CD8-positive, alpha-beta memory T cell (primary cell): ENCODE measurements at places on chromosomes 1 and 21. TPM values are rescaled to one million over a fixed set of nuclear protein-coding genes. Genes with fewer than 3 reads are reported as not detected.

RGL1 gene
- 0.97 TPM for polyA plus RNA-seq

HPDL gene
- 1.4 TPM for polyA plus RNA-seq

AGMAT gene
- polyA plus RNA-seq, result 6.2 TPM

ZNF593OS gene
- 0.85 TPM for polyA plus RNA-seq

PRAMEF17 gene
- not detected for polyA plus RNA-seq

GRCh38 chr1:9249534-9250410 lies 15.2 kb downstream of the H6PD start:
- no peak overlapping the region for H3K4me3 ChIP-seq
- no peaks in the 10 kb centered on the region for H3K36me3 ChIP-seq
- no peak overlapping the region for H3K27ac ChIP-seq
- no peak for DNase-seq
- no peaks in the 10 kb centered on the region for H3K27me3 ChIP-seq
- H3K4me1 ChIP-seq, result peaks cover 2% of the 10 kb centered on the region

DNA sequence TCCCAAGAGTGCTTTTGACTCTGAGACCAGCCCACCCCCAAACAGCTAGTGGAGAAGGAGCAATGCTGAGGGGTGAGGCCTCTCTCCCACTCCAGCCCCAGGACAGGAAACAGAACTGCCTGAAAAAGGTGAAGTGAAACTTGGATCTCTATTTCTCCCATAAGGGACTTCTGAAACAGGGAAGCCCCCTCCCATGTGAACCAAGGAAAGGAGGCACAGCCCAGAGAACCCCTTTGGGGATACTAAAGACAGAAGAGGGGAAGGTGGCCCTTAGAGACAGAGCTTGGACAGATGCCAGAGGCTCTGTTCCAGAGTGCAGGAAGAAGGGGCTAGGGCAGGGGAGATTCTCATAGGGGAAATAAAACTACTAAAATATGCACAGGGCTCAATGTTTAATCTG lies 2.9 kb downstream of the TNFAIP8L2 start:
- no peak overlapping the region for H3K27ac ChIP-seq
- peaks cover 53% of the 10 kb centered on the region for H3K4me1 ChIP-seq
- H3K36me3 ChIP-seq, result peaks cover 14% of the 10 kb centered on the region
- no peak for DNase-seq
- H3K27me3 ChIP-seq, result no peaks in the 10 kb centered on the region

DNA sequence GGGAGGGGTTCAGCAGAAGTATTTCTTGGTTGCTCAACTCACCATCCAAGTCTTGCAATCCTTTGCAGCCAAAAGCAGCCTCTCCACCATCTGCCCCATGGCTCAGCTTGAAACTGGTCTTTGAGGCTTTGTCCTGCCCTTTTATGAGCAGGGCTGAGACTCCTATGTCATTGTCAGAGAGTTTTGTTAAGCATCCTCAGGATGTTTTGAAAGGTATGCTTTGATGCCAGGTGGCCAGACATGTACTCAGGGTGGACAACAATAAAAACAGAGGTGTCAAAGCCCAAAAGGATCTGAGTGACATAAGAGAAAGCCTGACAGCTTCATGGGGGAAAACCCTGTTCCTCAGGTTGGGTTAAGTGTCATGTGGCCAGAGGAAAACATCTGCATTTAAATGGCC lies 310.5 kb downstream of the PRDM2 start:
- H3K4me3 ChIP-seq, result no peak overlapping the region
- no peak for DNase-seq
- H3K27me3 ChIP-seq, result no peaks in the 10 kb centered on the region
- H3K4me1 ChIP-seq, result no peaks in the 10 kb centered on the region

GRCh38 chr1:236895665-236896387 lies 100.7 kb downstream of the MTR start:
- DNase-seq, result no peak
- H3K27ac ChIP-seq, result no peak overlapping the region
- no peaks in the 10 kb centered on the region for H3K4me1 ChIP-seq
- peaks cover 67% of the 10 kb centered on the region for H3K36me3 ChIP-seq
- H3K4me3 ChIP-seq, result no peak overlapping the region

- H3K27ac ChIP-seq, result no peak overlapping the region
- no peak for DNase-seq
- no peaks in the 10 kb centered on the region for H3K27me3 ChIP-seq
- H3K4me1 ChIP-seq, result no peaks in the 10 kb centered on the region
- no peak overlapping the region for H3K4me3 ChIP-seq
Observed at GRCh38 chr1:170503665-170504064, 28.3 kb upstream of the GORAB start.

DNA sequence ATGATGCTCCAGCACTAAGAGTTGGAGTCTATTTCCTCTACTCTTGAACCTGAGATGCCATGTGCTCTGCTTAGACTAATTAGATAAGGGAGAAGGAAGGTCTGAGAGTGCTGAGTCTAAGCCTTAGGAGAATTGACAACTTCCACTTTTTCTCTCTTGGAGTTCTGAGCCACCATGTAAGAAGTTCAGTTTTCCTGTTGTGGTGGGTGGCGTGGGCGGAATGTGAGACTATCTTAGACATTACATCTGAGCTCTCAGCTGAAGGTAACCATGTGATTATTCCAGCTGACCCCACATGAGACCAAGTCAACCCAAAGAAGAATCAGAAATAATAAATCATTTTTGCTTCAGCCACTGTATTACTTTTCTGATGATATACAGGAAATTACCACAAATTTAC lies 404.5 kb upstream of the LRRC7 start:
- no peaks in the 10 kb centered on the region for H3K4me1 ChIP-seq
- no peaks in the 10 kb centered on the region for H3K36me3 ChIP-seq
- H3K27me3 ChIP-seq, result no peaks in the 10 kb centered on the region
- no peak for DNase-seq

DNA sequence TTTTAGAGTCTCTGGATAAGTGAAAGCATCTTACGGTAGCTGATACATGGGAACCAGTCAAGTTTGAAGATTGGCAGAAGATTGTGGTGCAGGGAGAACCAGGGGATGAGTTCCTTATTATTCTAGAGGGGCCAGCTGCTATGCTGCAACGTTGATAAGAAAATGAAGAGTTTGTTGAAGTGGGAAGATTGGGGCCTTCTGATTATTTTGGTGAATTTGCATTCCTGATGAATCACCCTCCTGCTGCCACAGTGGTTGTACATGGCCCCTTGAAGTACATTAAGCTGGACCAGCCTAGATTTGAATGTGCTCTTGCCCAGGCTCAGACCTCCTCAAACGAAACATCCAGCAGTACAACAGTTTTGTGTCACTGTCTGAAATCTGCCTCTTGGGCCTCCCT lies 45.9 kb downstream of the BTBD8 start:
- no peaks in the 10 kb centered on the region for H3K4me1 ChIP-seq
- H3K4me3 ChIP-seq, result no peak overlapping the region
- no peak for DNase-seq

- no peaks in the 10 kb centered on the region for H3K27me3 ChIP-seq
- no peak overlapping the region for H3K4me3 ChIP-seq
- no peaks in the 10 kb centered on the region for H3K4me1 ChIP-seq
Observed at GRCh38 chr1:177877086-177877485, 92.8 kb downstream of the SEC16B start.

DNA sequence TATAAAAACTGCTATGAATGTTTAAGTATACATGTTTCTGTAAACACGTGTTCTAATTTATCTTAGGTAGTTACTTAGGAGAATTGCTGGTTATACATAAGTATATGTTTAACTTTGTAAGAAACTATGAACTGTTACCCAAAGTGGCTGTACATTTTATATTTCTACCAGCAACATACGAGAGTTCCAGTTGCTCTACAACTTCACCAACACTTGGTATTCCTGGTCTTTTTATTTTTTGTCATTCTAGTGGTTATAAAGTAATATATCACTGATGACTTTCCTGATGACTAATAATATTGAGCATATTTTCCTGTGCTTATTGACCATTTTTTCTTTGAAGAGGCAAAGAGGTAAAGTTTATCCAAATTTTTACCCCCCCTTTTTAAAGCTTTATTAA lies 76.0 kb downstream of the KIAA0319L start:
- no peak overlapping the region for H3K4me3 ChIP-seq
- H3K36me3 ChIP-seq, result peaks cover 6% of the 10 kb centered on the region
- H3K27me3 ChIP-seq, result no peaks in the 10 kb centered on the region
- H3K27ac ChIP-seq, result no peak overlapping the region

DNA sequence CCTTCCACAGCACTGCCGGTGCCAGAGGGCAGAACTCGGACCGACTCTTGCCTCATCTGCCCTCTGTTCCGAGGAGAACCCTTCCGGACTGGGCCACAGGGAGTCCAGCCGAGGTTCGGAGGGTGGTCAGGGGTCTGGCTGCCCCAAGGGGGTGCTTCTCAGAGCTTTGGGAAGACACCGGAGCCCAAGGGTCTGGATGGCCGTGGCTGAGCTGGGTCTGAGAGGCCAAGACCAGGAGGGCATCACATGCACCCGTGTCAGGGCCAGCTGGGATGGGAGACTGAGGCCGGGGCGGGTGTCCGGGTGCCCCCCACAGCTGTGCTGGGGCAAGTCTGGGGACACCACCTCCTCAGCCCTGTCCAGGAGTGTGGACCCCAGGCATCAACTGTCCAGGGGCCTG lies 51.1 kb downstream of the SLX9 start:
- no peak overlapping the region for H3K27ac ChIP-seq
- H3K4me1 ChIP-seq, result no peaks in the 10 kb centered on the region
- no peaks in the 10 kb centered on the region for H3K27me3 ChIP-seq
- no peak overlapping the region for H3K4me3 ChIP-seq
- DNase-seq, result no peak

- no peak for DNase-seq
- peaks cover 84% of the 10 kb centered on the region for H3K4me1 ChIP-seq
Observed at GRCh38 chr1:18940303-18941020, 16.0 kb downstream of the IFFO2 start.

DNA sequence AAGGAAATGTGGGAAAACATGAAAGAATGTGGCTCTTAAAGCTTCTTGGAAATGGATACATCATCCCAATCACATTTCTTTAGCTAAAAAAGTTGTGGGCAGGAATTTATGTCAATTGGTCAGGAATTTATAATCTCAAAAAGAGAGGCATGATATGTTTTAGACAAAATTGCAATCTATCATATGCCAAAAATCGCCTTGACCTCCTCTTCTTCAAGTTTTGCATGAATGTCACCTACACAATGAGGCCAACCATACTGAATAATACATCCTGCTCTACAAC lies 42.4 kb downstream of the ATP6V1G3 start:
- no peak overlapping the region for H3K4me3 ChIP-seq
- no peak overlapping the region for H3K27ac ChIP-seq
- no peaks in the 10 kb centered on the region for H3K4me1 ChIP-seq
- H3K27me3 ChIP-seq, result no peaks in the 10 kb centered on the region

DNA sequence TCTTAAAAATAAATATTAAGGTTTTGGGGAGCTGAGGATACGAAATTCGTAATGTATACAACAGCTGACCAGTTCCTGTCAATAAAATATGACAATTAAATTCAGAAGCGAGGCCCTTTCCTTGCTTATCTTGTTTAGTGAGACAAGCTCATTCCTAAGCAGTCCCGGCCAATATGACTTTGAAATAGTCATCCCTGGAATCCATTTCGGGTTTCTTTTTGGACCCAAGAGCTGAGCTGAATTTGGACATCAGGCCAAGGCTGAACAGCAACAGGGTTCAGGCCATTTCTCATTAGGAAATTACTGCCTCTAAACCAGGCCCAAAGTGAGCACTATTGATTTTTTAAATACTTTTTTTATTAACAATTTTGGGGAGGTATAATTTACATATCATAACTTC lies 17.3 kb upstream of the FMN2 start:
- no peaks in the 10 kb centered on the region for H3K27me3 ChIP-seq
- H3K36me3 ChIP-seq, result no peaks in the 10 kb centered on the region
- DNase-seq, result no peak
- H3K4me3 ChIP-seq, result no peak overlapping the region
- H3K4me1 ChIP-seq, result no peaks in the 10 kb centered on the region
